Glomerular endothelial cell (primary cell): ENCODE measurements at places on chromosomes 16 and 17.

GRCh38 chr16:60481591-60481990, 1554.6 kb downstream of the CDH8 start:
- DNase-seq = no peak

GRCh38 chr17:64385187-64386083, 5.2 kb downstream of the PECAM1 start:
- DNase-seq = no peak

DNA sequence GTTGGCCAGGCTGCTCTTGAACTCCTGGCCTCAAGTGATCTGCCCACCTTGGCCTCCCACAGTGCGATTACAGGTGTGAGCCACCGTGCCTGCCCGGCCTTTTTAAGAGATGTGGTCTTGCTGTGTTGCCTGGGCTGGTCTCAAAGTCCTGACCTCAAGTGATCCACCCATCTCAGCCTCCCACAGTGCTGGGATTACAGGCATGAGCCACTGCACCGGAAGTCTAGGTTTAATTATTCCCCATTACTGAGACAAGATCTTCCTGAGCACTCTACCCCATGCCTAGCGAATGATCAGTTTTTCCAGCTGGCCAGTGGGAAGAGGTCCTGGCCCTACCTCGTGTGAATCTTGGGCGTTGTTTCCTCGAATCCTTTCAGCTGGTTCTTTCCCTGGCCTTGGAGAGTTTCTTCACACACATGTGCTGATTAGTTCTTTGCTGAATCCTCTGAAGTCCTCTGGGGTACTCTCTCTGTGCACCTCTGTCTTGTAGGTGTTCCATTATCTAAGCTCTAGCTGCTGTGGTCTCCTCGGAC, 18.9 kb downstream of the C16orf54 start:
- DNase-seq = no peak

GRCh38 chr16:4510131-4510530, 28.4 kb downstream of the CDIP1 start:
- DNase-seq = no peak

GRCh38 chr16:66832661-66833305, 2.0 kb upstream of the NAE1 start:
- DNase-seq = no peak

DNA sequence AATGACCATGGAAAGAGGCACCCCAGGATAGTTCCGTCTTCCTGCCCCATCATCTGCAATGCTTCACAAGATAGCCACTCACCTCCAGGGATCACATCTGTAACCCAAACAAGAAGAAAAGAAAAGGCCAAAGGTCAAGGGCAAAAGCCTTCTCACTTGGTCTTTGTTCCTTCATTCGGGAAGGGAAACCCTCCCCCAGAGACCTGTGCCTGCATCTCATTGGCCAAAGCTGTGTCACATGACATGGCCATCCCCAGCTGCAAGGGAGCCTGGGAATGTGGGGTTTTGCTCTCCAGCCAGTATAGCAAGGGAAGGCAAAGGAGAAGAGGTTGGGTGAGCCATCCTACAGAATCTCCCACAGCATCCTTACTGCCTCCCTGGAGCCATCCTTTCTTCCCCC, 47.9 kb downstream of the NOL11 start:
- DNase-seq = no peak

DNA sequence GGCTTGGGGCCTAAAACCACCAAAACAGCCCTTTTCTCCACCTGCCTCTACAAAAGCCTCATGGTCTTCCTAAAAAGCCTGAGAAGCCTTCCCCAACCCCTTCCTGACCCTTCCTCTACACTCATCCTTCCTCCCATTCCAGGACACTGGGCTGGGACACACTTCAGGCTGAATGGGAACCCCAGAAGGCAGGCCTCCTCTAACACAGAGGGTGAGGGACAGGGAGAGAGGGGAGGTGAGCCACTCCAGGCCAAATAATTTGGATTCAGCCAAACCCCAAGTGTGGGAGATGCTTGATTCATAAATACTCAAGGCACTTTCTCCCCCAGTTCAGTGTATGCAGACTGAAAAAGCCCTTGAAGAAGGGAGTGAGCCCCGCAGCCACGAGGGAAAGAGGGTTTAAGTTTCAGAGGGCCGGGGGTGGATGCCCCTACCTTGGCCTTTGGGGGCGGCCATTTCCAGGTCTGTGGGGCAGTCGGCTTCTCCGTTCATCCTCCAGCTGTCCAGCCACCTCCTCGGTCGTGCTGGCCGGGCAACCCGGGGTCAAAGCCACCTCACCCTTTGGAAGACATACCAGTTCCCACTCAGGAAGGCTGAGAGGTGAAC, 1.6 kb downstream of the UBTF start:
- no peak for DNase-seq

DNA sequence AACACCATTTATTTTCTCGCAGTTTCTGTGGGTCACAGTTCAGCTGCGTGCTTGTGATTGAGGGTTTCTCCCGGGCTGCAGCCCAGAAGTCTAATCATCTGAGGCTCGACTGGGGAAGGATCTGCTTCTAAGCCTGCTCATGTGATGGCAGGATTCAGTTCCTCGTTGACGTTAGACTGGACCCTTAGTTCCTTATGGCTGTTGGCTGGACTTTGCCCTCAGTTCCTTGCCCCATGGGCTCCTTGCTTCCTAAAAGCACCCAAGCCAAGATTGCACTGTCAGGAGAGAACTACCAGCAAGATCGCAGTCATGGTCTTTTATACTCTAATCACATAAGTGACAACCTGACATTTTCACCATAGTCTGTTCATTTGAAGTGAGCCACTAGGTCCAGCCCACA, 250.0 kb downstream of the PRKCA start:
- no peak for DNase-seq

GRCh38 chr17:7951143-7951792, 19.3 kb downstream of the CNTROB start:
- no peak for DNase-seq

- no peak for DNase-seq
Measured at GRCh38 chr16:505479-506245, 21.9 kb upstream of the CAPN15 start.

DNA sequence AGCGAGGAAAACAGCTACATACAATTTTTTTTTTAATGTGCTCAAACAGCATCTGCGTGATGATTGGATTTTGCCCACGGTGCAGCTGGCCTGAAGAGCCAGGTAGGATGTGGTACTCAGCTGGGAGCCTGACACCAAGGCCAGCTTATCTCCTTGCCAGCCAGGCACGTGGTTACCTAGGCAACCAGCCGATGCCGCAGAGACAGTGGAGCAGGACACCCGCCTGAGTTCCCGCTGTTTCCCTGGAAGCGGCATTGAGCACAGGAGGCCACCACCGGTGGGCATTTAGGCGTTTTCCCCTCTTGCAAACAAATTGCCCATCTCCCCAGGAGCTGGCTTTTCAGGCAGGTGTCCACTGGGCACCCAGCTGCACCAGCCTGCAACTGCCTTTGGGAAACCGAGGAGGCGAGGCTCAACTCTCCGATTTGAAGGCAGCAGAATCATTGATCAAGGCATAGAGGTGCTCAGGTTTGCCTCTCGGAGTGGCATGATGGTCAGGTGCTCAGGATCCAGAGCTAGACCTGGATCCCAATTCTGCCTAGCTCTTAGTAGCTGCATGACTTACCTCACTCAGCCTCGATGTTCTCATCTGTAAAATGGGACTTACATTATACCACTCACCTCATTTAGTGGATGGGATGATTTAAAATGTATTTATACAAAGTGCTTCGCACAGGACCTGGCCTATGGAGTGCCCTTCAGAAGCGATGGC, 137.5 kb upstream of the PLCG2 start:
- DNase-seq = no peak

- no peak for DNase-seq
Measured at GRCh38 chr16:27762441-27762840, 212.5 kb downstream of the KATNIP start.

GRCh38 chr16:69924041-69924775, 26.9 kb upstream of the CLEC18A start:
- DNase-seq = no peak

GRCh38 chr17:78748730-78749317, 33.2 kb downstream of the CYTH1 start:
- no peak for DNase-seq

- no peak for DNase-seq
Measured at GRCh38 chr17:77371888-77372443, 231.2 kb downstream of the SEC14L1 start.

DNA sequence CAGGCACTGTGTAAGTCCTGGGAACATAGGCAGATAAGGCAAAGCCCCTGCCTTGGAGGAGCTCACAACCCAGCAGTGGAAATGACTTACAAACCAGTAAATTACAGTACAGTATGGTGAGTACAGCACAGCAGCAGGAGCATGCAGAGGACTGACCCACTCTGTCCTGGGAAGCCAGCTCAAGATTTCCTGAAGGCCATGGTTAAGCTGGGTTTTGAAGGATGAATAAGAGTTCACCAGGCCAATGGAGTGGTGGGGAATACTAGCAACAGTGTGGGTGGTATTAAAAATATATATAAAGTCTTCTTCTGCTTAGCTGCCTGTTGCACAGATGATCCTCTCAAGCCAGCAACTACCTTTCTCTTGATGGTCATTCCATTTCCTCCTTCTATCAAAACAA, 3.0 kb upstream of the GAN start:
- DNase-seq = no peak

DNA sequence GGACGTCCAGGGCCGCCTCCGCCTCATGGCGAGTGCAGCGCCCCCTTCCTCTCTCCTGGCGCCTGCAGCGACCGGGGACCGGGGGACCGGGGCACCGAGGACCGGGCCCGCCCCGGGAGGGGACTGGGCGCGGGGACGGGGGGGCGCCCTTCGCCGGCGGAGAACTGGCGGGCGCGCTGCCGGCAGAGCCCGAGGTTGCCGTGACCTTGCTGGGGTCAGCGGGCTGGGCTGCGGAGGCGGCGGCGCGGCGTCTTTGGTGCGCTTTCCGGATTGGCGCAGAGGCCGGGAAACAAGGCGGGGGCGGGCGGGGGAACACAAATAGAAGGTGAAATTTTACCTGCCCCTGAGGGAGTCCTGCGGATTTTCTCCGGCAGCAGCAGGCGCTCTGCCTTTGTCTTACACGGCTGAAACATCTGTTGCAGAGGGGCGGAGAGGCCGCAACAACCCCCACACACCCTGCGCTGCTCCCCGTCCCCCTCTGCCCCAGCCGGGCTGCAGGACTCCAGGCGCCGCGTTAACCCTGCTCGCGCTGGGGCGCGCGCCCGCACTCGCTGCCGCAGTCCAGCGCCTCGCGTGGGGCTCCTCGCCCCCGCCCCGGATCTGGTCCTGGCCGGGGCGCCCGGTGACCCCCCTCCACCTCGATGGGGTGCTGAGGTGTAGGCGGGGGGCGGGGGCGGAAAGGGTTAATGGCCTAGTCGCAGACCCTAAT, 53.5 kb downstream of the SREBF1 start:
- DNase-seq = no peak

GRCh38 chr17:40548491-40548981, 16.7 kb downstream of the CCR7 start:
- DNase-seq = no peak

DNA sequence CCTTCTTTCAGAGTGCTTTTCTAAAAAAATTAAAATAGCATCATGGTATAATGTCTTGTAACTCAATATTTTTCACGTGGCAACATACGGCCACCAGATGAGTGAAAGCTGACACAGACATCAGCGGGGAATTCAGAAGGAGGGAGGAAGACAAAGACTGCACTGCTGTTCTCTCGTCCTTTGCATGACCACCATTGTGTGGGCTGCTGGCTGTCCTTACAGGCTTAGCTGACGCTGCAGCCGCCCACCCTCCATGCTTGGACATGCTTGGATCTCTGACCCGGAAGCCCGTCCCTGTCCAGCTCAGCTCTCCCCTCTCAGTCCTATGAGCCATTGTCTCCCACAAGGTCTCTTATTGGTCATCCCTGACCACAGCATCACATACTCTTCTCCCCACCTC, 11.4 kb upstream of the MLYCD start:
- DNase-seq = no peak

DNA sequence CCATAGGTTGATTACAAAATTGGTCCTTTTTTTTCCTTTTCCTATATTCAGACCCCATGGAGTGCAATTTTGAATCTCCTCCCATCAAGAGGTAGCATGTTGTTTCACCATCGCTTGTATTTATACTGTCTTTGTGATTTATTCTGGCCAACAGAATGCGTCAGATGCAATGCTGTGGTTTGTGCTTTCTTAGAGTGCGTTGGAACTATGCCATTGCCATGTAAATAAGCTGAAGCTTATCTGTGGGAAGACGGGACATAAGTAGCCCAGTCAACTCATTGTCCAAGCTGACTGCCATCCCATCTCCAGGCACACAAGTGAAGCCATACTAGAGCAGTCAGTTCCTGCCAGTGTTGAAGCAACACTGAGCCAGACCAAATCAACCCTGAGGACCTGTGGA, 1339.3 kb upstream of the GOT2 start:
- DNase-seq = no peak

DNA sequence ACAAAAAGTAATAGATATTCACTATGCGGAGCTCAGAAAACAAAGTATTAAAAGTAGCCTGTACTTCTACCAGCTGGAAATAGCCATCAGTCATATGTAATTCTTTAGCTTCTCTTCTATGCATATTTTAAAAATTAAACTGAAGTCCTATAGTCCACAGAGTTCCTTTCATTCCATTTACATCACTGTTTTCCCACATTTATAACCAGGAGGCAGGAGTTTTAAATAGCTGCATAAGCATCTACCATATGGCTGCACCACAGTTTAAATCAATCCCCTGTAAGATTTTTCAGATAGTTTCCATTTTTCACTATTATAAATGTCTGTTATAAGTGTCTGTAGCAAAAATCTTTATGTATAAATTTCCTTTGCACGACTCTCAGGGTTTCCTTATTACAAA, 45.1 kb downstream of the ZFHX3 start:
- no peak for DNase-seq

- DNase-seq = no peak
Measured at GRCh38 chr17:59785091-59785799, 77.8 kb downstream of the VMP1 start.

- DNase-seq = no peak
Measured at GRCh38 chr16:86594721-86595120, 16.4 kb downstream of the FOXL1 start.

GRCh38 chr17:41792845-41793783, 6.6 kb upstream of the JUP start:
- DNase-seq = no peak

DNA sequence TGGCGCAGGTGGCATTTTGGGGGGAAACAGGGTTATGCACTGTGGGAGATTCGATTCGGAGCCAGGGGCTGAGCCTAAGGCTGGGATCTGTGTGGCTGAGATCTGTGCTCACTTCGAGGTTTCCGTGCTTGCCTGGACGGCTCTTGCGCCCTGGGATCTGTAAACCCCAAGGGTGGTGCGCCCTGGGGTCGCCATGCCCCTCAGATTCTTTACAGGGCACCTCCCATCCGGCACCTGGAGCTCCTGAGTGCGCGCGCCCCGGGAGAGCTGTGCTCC, 377 bp downstream of the SLC13A5 start:
- no peak for DNase-seq

- no peak for DNase-seq
Measured at GRCh38 chr16:65746941-65747340, 619.5 kb upstream of the CDH5 start.

GRCh38 chr17:69414408-69415274, at the start of gene MAP2K6:
Gene MAP2K6 (plus strand): TSS chr17:69414697. CDS start chr17:69414985, 288 bp downstream.
- DNase-seq = no peak
